Lung (tissue), 17 donors: ENCODE measurements at places on chromosomes 7 and 10. TPM values are rescaled to one million over a fixed set of nuclear protein-coding genes. Genes with fewer than 3 reads are reported as not detected.

The CTTNBP2 gene
- polyA plus RNA-seq = 1.2 TPM

The GPR37 gene
- 0.08 TPM for polyA plus RNA-seq

DNA sequence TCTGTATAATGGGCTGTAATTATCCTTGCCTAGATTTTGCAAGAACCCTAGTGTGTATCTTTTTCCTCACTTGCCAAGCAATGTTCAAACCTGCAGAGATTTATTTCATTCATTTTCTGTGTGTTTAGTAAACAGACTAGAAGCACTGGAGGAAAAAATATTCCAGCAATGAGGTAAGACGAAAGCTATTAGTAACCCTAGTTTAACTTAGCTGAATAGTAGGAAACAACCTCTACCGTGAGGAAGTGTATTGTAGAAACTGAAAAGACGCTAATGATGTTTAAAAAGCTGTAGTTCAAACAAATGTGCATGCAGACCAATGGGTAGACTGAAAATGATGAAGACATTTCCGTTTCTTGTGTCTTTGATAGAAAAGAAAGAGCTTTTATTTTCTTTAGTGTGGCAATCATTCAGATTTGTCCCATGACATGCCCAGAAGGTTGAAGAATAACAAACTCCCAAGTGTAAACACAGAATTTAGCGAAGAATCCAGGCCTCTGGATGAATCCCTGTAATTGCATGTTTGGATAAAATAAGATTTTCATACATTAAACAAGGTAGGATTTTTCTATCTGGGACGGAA is 20.7 kb downstream of the CAV1 start:
- no peak for DNase-seq

The TNS3 gene
- 51.7 TPM for polyA plus RNA-seq

The COL17A1 gene
- polyA plus RNA-seq = 2.5 TPM

The SNX8 gene
- polyA plus RNA-seq = 47.0 TPM

DNA sequence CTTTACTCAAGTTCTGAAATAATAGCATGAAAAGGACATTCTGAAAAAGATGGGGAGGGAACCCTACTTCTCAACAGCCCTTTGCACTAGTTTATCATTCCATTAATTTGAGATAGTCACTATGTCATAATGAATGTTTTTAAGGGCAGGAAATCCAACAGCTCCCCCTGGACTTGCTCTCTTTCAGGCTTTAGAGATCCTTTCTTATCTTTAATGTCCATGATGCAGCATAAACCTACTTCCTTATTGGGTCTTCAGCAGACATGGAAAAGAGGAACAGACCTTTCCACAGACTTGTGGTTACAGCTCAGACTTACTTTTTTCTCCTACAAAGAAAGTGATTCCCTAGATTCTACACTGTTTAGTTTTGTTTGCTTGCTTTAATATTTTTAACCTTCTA is 87.3 kb downstream of the IDE start:
- DNase-seq = peak; percentile 2

DNA sequence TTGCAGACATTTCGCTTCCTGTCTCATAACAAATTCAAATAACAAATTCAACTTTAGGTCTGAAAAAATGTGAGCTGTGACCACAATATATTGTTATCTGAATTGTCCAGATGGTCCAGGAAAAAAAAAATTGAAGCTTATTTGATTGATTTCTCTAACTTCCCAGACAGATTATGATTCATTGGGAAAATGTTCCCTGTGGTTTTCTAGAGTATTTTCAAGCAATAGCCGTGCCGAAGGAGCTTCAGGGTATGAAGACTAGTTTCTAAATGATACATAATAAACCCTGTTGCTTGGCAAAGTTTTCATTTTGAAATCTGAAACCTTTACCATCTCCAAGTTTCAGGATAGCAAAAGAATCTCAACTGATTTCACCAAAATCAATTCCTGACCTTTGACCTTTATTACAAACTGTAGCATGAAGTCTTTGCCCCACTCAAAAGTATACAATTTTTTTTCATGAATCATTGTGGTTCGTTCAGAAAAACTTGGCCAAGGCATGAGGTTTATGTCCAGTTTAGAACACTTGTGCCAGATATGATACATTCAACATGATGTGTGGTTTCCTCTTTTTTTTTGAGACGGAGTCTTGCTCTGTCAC is 109.9 kb downstream of the JCAD start:
- DNase-seq = no peak

The CCAR1 gene
- polyA plus RNA-seq = 56.2 TPM

The STAMBPL1 gene
- polyA plus RNA-seq = 2.7 TPM

- no peak for DNase-seq
Measured at GRCh38 chr7:33118383-33118782, 9.2 kb upstream of the RP9 start.

The FGFBP3 gene
- polyA plus RNA-seq = 1.6 TPM

The OR9A2 gene
- polyA plus RNA-seq = not detected

- DNase-seq = no peak
Measured at GRCh38 chr7:150471886-150472285, 21.5 kb downstream of the GIMAP8 start.

- peak; percentile 47 for DNase-seq
Measured at GRCh38 chr10:76242956-76243355, 811.5 kb downstream of the LRMDA start.

- DNase-seq = no peak
Measured at GRCh38 chr7:137755846-137756651, 90.7 kb downstream of the DGKI start.

The HMX3 gene
- polyA plus RNA-seq = not detected

DNA sequence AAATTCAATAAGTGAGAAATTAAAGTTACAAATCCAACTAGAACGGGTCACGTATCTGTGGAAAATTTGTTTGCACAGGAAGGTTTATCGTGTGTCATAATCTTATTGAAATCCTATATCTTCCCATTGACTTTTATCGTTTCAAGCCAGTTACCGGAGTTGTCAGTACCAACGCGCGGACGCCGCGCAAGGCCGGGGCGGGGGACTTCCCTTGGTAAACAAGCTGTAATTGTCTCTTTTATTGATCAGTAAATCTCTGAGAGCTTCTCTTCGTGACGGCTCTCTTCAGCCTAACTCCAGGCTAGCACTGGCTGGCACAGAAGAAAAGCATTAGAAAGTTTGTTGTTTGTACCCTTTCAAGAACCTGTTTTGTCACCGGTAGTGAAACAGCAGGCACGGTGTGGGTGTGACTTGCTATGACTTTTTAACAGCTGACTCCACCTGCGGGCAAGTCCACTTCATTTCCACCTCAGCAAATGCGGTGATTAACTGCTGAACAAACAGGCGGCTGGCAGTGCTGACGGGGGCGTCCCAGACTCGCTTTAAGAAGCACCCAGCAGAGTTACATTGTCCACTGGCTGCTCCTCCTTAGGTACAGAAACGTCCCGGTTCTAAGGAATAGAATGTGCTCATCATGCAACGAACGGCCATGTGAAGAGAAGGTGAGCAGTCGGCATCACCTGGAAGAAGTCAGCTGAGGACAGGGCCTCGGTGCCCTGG is 215.8 kb downstream of the MAD1L1 start:
- no peak for DNase-seq

The MYO3A gene
- polyA plus RNA-seq = 0.08 TPM

The FZD8 gene
- polyA plus RNA-seq = 7.7 TPM

GRCh38 chr7:778271-778967 is 51.3 kb upstream of the PRKAR1B start:
- DNase-seq = no peak

- peak; percentile 90 for DNase-seq
Measured at GRCh38 chr10:86868353-86868752, 89.1 kb downstream of the MMRN2 start.

The CRYGN gene
- 0.07 TPM for polyA plus RNA-seq

DNA sequence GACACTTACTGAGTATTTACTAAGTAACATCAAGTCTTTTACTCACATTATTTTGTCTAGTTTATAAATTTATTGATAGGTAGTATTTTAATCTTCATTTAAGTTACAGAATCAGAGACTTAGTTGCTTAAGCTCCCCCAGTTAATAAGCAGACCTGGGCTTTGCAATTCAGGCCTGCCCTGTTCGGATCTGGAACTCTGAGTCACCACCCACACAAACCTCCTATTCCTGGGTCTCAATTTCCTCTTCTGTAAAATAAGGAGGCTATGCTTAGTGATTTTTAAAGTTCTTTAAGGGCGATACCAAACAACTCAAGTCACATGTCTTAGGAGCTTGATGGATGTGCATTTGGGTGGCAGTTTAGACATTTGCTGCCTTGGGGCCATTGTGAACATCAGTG is 3.5 kb upstream of the MGAM start:
- DNase-seq = no peak

DNA sequence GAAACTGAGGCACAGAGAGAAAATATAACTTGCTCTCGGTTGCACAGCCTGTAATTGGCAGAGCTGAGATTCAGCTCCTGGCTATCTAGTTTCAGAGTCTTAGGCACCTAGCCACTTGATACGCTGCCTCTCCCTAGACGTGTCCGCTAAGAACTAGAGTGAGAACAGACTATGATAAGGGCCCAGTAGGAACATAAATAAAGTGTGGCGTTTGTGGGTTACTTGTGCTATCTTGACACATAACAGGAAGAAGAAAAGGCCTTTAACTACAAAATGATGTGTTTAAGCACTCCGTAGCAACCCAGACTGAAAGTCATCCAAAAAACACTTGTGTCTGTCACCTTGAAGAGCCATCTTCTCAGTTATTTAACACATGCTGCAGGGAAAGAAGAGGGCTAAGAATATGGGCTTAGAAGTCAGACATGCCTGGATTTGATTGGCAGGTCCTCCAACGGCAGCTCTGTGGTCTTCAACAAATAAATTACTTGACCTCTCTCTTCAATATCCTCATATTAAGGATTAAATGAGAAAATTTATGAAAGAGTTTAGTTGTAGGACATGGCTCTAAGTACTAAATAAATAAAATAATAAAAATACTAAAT is 96.2 kb downstream of the SGMS1 start:
- no peak for DNase-seq
